ENCODE measurements at places on chromosomes 1 and 21.

- DNase-seq = no peak
These were observed 5.8 kb upstream of the NDUFV3 start for GRCh38 chr21:42887326-42887725.

- DNase-seq = no peak
These were observed 254.4 kb downstream of the AKT3 start for GRCh38 chr1:243595527-243596210.

- no peak for DNase-seq
These were observed 543 bp downstream of the KRTAP12-4 start for GRCh38 chr21:44653656-44654575.

- DNase-seq = no peak
These were observed 68.5 kb downstream of the TPR start for GRCh38 chr1:186306533-186306932.

DNA sequence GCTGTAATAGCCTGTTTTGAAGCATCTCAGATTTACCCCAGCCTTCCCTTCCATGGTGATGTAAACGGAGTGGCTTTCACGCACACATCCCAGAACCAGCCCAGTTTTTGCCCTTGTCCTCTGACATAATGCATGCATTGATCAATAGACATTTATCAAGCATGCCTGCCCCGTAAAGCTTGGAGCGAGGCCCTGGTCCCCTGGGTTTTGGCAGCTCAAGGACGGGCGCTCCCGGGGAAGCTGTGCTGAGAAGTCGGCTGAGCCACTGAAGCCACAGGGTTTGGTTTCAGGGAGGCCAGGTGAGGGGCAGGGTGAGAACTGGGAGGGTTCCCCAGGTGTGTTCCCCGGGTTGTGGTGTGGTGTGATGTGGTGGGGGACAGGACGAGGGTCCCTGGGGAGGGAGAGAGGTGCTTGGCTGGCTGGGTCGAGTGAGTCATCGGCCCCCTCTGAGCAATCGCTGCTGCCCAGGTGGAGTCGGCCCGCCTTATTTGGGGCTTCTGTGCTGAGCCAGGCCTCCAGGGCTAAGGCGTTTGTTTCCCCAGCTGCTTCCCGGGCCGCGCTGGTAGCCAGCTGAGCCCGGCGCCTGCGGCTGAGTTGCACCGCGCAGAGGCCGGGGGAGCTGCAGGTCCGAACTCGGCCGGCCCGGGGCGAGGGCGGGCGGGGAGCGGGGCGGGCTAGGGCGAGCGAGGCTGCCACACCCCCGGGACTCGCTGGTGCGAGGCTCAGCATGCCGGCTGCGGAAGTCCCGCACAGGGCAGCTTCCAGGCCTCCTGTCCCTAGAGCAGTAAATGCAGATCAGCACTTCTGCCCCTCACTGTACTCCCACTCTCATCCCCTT lies 23.6 kb downstream of the ATP2B4 start:
- peak; percentile 74 for DNase-seq

DNA sequence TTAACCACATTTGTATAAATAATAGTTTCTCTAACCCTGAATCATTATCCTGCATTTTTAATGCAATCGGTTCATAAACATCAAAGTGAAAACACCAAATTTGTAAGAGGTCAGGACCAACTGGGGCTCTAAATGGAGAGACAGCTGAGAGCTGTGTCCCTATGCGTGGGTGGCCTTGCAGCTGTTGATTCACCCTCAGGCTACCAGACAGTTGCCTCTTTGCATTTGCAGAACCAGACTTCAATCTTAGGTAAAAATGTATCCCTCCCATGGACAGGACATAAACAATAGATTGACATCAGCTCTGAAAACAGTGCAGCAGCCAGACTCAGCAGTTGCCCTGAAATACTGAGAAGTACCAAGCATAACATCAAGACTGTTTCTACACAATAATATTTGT lies 8.8 kb upstream of the TGFB2 start:
- no peak for DNase-seq

GRCh38 chr1:9794081-9794480 lies 29.7 kb downstream of the CLSTN1 start:
- no peak for DNase-seq

DNA sequence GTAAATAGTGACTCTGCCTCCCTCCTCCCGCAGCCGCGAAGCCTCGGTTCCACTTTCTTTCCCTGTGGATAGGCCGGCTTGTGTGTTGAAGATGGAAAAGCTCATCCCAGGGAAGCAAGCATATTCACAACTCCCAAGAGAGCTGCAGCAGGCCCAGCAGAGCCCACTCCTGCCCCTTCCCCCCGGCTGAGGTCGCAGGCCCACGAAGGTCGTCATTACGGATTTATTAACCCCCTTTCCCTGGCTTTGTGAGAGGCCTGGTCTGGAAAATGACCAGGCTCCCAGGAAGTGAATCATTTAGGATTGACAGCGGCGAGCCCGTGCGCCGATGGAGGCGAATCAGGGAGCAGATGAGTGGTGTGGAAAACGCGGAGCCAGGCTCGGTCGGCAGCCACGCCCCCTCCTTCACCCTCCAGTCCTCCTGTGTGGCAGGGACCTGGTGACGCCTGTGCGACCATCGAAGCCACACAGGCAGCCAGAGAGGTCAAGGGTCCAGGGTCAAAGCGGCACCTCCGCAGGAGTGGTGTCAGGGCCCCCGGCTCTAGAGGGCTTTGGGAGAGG lies 93.4 kb downstream of the PRDM16 start:
- DNase-seq = no peak

DNA sequence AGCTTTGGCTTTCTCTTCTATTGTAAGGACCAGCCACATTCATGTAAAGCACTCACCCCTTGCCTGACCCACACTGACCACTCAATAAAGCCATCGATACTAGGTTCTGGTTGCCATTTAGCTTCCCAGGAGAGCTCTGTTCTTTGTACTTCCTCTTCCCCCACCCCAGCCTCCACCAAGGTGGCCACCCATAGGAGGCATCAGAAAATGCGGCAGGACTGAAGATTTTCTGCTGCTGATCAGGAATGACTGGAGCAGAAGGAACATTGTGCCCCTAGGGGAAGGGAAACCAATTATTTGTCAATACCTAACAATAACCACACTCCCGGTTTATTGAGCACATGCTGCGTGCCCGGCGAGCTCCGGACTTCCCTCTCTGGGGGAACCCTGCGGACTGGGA lies 5.2 kb upstream of the SMIM12 start:
- no peak for DNase-seq
